Esophagus squamous epithelium (tissue), 5 donors: ENCODE measurements at places on chromosomes 7 and 10.

DNA sequence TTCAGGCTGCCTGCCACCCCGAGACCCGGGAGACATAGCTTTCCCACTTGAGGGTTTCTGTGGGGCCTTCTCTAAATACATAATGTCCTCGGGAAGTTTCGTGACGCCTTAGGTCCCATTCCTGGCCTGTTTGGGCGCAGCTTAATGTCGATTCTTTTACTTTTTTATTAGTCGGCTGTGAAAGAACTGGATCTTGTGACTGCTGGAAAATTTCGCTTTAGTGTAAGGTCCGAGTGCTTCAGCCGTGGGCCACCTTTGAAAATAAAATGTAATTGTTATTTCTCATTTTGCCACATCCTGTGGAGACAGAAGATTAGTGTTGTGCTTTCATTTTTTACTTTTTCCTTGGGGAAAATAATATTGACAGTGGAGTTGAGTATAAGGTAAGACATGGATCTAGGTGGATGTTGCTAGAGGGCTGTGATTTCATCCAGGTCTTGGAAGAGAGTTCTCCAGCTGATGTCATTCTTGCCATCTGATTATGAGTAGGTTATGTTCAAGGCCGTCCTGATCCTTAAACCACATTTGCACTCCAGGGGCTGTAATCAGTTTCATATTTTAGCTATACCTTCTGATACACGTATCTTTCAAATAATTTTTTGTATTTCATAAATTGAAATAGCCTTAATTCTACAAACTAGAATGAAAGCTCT lies 830 bp downstream of the RAB18 start:
- DNase-seq: no peak

DNA sequence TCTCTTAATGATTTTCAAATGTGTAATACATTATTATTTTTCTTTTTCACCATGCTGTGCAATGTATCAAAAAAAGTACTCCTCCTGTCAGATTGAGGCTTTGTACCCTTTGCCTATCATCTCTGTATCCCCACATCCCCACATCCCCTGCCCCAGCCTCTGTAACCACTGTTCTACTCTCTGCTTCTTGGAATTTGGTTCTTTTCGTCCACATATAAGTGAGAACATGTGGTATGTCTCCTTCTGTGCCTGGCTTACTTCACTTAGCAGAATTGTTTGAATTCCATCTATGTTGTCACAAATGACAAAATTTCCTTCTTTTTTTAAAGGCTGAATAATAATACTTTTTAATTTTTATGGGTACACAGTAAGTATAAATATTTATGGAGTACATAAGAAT lies 13.8 kb downstream of the TAF3 start:
- no peak for DNase-seq

DNA sequence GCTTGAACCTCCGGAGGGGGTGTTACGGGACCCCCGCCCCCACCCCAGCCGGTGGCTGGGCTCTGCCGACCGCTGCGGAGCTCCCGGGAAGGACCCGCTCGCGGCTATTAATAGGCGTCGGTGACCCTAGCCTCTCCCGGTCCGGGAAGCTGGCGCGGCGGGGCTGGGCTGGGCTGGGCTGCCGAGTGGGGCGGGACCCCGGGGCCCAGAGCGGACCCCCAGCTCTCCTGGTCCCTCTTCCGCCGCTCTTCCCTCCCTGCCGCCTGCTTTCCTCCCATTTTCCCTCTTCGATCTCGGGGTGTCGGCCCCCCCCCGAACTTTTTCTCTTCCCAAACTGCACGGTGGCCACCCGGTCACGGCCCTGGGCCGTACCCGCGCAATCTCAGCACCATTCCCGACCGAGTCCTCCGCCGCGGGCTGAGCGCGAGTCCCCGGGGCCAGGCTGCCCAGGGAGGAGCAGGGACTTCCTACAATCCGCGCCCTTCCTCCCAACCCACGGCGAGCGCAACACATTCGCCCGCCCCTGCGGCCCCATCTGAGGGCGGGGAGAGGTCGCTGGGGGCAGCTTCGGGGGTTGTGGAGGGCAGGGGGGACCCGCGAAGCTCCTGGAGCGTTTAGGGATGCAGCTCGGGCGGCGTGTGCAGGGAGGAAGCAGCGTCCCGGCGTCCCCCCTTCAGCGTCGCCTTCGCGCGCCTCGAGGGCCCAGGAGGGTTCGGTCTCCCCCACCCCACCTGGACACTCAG lies 3.1 kb upstream of the ELFN1 start:
- DNase-seq: no peak

DNA sequence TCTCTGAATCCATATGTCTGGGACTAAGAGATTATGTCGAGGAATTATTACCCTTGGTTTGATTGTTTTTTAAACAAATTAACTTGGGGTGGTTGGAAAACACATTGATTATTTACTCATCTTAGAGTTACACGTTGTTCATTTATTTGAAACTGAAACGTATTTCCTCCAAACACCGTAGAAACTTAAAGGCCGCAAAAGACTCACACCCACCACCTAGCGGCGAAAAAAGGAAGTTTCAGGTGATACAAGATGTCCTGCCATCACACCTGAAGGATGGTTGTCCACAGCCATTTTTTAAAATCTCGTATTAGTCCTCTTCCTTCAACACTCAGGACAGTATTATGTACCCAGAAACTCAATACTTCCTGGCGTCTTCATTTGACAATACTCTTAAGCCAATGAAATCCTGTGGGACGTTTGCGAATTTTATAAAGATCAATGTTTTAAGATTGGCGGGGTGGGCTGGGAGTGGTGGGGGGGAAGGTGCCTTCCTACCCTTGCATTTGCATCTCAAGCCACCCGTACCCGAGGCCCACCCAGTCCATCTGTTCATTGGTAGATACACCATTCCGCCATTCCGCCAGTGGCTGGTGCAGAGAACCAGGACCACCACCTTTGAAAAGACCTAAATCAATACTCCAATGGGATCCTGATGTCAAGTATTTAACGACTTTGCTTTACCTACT lies 1.4 kb upstream of the LCOR start:
- DNase-seq: no peak

DNA sequence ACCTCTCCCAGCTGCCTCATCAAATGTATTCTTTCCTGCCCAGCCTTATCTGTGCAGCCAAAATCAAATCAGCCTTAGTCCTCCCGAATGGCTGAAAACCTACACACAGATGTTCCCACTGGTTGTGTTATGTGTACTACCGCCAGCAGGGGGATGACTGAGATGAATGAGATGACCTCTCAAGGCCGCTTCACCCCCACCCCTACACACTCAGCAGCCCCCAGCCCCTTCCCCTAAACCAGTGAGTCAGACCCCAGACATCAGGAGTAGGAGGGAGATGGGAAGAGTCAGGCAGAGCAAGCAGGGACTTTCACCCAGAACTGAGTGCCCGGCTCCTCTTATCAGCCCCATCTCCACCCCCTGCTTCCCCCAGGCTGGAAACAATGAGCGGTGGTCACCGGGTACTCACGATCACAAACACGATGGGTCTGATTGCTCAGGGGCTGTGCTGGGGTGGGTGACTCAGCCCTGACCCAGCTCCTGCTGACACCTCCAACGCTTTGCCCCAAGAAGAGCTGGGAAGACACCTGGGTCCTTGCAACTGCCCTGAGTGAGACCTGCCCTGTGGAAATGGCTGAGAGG lies 6.5 kb upstream of the C10orf105 start:
- no peak for DNase-seq

- no peak for DNase-seq
These were observed 3.3 kb downstream of the EDRF1 start for GRCh38 chr10:125722811-125723210.

DNA sequence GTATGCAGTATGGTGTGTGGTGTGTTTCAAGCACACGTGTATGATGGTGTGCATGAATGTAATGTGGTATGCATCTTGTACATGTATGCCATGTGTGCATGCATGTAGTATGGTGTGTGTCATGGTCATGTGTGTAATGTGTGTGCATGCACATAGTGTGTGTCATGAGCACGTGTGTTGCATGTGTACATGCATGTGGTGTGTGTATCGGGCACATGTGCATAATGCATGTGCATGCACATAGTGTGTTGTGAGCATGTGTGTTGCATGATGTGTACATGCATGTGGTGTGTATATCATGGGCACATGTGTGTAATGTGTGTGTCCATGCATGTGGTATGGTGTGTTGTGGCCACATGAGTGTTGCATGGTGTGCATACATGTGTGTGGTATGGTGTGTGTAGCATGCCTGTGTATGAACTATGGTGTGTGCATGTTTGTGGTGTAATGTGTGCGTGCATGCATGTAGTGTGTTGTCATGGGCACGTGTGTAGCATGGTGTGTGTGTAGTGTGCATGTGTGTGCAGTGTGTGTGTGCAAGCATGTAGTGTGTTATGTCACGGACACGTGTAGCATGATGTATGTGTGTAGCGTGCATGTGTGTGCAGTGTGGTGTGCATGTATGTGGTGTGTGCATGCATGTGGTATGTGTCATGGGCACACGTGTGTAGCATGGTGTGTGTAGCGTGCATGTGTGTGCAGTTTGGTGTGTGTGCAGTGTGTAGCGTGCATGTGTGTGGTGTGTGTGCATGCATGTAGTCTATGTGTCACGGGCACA lies 17.6 kb downstream of the KNDC1 start:
- no peak for DNase-seq

DNA sequence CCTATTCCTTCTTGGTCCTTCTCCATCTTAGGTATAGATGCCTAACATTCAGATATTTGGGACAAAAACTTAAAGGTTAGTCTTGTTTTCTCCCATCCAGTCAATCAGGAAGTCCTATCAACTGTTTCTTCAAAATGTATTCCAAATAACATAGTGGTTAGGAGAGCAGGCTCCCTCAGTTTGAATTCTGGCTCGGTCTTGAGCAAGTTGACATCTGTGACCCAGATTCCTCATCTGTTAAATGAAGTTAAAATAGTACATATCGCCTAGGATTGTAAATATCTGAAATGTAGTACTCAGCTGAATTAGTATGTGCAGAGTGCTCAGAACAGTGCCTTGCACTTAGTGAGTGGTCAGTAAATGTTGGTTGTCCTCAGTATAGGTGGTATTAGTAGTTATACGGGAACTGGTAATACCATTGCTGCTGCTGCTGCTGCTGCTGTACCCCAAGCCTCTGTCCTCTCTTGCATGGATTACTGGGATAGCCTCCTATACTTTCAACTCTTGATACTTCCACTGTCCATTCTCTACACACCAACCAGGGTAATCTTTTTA lies 58.6 kb downstream of the RALA start:
- no peak for DNase-seq

- DNase-seq: no peak
These were observed 31.6 kb downstream of the PPIF start for GRCh38 chr10:79378647-79379511.

GRCh38 chr7:76411626-76412025 lies 2.1 kb upstream of the SSC4D start:
- no peak for DNase-seq

DNA sequence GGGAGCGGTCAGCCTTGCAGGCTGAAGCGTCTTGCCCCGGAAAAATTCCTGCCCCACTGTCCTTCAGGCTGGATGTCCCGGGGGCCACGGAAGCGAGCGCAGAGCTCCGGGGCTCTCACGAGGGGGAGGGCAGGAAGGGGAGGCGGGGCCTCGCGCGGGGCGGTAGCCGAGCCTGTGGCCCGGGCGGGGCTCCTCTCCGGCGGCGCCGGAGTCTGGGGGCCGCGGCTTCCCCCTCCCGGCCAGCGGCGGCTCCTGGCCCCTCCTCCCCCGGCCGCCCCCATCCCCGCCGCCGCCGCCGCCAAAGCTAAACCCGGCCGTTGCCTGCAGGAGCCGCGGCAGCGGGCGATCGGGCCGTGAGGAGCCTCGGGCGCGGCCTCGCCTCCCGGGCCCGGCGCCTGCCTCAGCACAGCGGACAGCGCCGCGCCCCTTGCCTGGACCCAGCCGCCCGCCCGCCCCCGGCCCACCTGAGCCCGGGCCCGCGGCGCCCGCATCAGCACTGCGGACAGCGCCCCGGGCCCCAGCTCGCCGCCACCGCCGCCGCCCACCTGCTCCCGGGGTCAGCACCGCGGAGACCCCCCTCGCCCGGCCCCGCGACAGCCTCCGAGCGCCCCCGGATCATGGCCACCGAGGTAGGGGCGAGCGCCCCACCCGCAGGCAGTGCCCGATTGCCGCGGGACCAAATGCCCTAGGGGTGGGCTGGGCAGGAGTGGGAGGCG lies at the start of gene GOLGA7B:
Gene GOLGA7B (plus strand): TSS at position 157 of the 716 bp plus-strand sequence. CDS start 461 bp downstream, at position 618.
- no peak for DNase-seq

DNA sequence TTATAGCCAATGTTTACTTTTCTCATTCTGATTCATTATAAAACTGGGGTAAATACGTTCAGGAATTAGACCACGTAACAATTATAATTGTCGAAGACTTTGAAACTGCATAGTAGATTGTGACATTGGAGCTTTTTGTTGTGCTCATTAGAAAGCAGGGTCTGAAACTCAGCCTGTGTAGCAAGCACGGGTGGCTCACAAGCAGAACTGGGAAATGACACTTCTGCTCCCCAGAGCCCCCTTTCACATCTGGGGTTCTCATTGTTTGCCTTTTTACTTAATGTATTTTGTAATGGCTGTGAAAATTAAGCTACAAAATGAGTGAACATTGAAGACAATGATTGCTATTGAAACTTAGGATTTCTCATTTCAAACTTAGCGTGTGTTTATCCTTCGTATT lies 72.9 kb downstream of the CDHR3 start:
- DNase-seq: no peak

DNA sequence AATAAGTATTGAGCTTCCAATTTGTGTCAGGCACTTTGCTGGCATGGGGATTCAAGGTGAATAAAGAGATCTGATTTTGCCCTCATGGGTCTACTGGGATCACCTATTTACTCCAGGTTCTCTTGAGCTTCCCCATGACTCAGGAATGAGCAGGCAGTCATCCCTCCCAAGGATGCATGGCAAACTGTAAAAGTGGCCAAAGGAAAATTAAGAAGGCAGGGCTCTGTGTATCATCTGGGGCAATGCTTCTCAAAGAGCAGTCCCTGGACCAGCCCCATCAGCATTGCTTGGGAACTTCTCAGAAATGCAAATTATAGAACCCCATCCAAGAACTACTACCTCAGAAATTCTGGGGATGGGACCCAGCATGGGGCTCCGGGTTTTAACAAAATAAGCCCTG lies 48.7 kb downstream of the WDFY4 start:
- DNase-seq: no peak

- no peak for DNase-seq
These were observed 6.3 kb downstream of the CDK6 start for GRCh38 chr7:92830027-92830426.

GRCh38 chr10:44968091-44968490 lies 8.5 kb downstream of the RASSF4 start:
- DNase-seq: no peak

DNA sequence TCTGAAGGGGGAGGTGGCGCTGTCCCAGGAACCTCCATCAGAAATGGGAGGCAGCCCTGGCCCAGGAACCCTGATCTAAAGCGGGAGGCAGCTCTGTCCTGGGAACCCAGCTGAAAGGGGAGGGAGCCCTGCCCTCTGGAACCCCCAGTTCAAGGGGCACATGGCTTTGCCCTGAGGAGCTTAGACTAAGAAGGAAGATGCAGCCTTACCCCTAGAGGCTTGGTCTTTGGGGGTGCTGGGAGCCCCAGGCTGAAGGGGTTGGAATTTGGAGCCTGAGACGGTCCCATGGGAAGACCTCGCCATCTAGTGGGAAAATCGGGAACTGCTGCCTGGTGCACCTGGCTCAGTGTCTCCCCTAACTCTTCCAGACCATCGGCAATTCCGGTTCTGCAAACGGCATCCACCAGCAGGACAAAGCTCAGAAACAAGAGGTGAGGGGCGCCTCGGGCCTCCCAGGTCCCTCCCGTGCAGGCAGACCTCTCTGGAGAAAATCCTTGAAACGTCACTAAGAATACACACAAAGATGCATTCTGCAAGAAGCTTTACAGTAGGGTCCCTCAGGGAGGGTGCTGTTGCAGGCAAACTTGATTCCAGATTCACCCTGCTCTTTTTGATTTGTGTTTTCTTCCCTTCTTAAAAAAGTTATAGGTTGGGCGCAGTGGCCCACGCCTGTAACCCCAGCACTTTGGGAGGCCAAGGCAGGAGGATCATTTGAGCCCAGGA lies 52.4 kb upstream of the GTF2IRD1 start:
- DNase-seq: no peak
